ENCODE measurements at places on chromosomes 11 and 22.
A peak's percentile ranks its signal among the peaks of the same experiment; 100 is the strongest.

DNA sequence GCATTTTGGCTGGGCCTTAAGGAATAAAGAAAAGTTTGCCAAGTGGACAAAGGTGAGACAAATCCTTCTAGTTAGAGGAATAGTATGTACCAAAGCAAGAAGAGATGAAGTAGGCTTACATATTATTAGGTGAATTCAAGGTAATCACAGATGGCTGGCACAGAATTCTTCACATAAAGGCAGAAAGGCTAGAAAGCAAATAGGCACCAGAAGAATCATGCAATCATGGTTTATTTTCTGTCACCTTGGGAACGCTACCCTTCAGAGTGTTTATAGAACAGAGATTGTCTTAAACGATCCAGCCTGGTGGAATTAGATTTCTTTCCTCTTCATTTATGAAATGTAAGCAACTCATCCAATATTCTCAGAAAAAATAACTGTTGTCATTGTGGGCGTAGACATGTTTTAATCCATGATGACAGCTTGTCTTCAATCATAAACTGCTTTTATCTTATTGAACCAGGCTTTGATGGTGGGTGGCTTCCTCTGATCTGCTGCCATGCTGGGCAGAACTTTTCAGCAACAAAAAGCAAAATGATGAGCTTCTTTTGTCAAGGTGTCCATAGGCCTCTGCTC lies 49.0 kb upstream of the CSNK2A3 start:
- no peak for DNase-seq

DNA sequence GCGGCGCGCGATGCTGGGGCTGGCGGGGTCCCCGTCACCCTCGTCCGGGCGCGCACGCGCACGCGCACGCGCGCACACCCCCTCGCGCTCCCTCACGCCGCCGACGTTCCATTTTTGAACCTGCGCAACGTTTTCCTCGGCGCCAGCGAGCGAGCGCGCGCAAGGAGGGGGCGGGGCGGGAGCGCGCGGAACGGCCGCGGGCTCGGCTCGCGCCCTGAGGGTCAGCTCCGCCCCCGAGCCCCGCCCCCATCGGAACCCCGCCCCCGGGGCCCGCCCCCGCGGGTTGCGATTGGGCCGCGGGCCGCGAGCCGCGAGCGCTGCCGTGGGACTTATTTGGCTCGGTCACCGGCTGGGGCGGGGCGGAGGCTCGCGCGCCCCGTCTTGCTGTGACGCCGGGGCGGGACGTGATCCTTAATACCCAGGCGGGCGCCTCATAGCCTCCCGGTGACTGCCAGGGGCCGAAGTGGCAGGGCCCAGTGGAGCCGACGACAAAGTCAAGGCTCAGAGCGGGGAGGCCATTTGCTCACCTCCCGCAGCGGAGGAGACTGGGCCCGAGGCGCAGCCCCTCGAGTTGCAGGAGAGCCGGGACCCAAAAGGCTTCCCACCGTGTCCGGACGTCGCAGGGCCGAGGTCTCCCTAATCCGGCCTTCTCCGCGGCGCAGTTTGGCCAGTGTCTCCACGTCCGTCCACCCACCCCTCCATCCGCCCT lies at the start of gene CBX7:
Gene CBX7, minus strand, starts transcription at position 170 of the 709 bp plus-strand sequence. CDS start 236 bp downstream, outside the sequence.
- DNase-seq = peak; percentile 89

DNA sequence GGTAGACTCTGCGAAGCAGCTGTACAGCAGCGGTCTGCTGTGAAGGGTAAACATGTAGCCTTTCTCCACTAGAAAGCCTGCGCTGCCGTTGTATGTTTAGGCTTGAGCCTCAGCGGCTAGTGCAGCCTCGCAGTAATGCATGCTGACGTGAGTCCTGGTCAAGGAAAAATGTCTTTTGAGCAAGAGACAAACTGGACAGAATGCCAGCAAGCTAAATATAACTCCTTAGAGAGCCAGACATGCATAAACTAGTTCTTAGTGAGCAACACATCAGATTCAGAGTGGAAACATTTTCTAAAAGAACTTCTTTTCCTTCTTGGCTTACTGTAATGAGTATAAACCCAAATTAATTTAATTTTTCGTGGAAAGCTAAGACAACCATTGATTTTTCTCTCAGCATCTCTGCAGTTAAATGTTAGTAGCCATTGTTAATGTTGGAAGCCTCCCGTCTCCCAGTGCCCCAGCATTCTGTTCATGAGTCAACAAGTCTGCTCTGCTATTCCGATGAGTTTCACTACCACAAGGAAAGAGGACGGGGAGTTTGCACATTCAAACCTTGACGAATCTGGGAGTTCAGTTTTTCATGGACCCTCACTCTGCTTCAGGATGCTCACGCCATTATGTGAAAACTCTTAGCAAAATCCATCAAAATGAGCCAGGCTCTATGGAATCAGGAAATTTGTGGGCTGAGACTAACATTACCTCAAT lies 51.4 kb downstream of the JAM3 start:
- no peak for DNase-seq

GRCh38 chr11:60347084-60347797 lies 20.2 kb downstream of the MS4A6E start:
- no peak for DNase-seq

DNA sequence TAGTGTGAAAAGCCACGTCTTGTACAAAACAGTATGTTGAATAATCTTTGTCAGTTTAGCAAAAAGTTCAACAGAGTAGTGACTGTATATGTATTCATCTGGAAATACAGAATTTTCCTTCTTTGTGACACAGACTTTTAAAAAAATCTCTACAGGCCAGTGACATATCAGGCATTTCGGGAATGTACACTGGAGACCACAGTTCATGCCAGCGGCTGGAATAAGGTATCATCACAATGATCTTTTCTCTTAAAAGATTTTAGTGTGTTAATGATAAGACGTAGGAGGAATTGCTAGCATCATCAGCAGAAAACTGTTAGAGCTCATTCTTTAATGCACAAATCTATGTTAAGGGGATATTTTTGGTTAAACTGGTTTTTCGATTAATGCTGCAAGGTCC lies 57.4 kb downstream of the BCL2L13 start:
- DNase-seq = no peak

- no peak for DNase-seq
These were observed 78.2 kb downstream of the TMPRSS5 start for GRCh38 chr11:113627946-113628345.

GRCh38 chr11:123323568-123323967 lies 106.5 kb upstream of the GRAMD1B start:
- no peak for DNase-seq

DNA sequence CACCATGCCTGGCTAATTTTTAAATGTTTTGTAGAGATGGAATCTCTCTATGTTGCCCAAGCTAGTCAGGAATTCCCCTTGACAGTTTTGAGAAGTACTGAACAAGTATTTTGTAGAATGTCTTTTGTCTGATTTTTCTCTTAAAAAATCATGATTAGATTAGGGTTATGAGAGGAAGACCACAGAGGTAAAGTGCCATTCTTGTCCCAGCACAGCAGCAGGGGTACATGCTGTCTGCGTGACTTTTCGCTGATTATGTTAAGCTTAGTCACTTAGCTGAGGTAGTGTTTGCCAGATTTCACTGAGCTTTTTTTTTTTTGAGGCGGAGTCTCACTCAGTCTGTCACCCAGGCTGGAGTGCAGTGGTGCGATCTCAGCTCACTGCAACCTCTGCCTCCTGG lies 13.6 kb upstream of the NUP160 start:
- DNase-seq = no peak

DNA sequence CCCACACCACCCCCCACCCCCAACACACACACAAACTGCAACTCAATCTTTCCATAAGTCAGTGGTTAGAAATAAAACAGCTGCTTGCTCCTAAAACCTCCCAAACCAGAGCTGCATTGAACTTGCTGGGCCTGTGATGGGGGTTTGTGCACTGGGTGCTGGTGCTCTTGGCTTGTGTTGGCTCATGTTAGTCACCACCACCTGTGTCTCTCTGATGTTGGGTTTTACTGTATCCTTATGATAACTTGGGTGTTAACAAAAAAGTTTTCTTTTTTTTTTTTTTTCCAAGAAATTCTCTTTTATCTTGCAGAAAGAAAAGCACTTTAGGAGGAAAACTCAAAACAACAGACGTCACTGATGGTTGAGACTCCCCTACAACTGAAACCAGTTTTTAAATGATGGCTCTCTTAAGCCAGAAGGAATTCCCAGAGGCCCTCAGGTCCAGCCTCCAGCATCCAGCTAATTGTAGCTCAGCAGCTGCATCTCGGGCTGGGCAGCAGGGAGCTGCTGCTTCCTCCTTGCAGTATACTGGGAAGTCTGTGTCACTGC lies 79.9 kb upstream of the DRD2 start:
- no peak for DNase-seq

- DNase-seq = no peak
These were observed 135.6 kb downstream of the RAB38 start for GRCh38 chr11:88039476-88040147.

DNA sequence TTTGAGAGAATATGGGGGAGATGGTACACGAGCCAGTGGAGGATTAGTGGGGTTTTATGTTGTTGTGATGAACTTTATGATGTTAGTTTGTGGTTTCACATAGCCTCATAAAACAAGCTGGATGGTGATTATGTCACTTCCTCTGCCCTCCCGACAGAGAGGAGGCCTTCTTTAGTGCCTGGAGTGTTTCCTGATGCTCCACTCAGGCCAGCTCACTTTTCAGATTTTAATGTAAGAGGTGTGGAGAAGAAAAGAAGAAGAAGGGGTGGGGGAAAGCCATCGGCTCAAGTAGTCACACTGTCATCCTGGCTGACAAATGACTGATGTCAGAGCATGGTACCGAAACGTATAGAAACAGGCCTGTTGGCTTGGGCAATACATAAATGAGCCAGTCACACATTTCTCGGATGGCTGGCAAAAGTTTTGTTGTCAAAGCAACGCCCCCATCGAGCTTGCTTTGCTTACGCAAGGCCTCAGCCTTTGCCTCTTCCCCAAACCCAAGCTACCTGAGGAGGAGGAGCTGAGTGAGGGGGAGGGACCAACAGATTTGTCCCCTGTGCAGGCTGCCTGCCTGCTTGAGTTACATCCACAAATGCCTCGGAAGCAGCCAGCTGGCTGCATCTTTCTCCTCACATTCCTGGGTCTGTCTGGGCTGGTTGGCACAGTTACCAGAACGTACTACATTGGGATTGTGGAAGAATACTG lies at the start of gene HEPHL1:
Gene HEPHL1, plus strand, starts transcription at position 578 of the 705 bp plus-strand sequence. Its CDS starts 15 bp downstream, at position 593.
- DNase-seq = no peak

DNA sequence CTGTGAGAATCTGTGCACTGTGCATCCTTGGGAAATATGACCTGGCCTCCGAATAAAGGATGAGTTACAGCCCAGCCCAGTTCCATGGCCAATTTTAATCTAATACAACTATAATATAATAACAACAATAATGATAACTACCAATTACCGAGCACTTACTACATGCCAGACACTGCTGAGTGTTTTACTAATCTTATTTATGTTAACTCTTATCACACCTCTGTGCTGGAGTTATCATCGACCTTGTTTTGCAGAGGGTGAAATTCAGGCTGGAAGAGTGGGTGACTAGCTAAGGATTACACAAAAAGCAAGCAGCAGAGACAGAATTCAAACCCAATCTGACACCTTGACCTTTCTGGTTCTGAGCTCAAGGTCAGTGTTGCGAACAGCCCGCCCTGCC lies 83.9 kb downstream of the GALNT18 start:
- no peak for DNase-seq

GRCh38 chr11:1873048-1873812 lies 18.5 kb downstream of the PRR33 start:
- DNase-seq = no peak

DNA sequence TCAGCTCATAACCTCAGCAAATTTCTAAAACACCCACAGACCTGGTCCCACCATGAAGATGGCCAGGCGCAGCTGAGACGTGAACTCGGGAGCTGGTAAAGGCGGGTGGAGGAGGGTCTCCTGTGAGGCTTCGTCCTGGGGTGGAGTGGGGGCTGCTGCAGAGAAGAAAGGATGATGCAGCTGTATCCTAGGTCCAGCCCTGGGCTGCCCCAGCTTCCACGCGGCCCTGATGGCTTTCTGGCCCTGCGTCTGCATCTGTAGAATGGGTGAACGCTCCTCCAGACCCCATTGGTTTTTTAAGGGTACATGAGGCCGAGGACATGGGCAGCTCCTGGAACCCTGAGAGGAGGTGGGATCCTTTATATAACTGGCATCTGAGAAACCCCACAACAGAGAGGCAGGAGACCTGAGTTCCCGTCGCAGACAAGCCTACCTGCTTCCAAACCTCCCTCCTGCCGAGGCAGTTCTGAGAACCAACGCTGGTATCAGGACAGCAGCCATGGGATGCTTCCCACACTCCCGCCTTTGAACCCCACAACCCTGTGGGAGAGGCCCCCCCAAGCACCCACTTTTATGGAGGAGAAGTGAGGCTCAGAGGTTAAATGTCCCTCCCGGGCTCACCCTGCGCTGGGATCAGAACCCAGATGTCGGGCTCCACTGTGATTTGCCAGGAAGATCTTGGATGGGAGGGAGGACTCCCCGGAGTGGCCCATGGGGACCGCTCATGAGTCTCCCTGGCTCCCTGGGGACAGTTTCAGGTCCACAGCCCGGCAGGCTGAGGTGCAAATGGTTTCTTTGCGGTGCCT lies 55.2 kb upstream of the FGF3 start:
- DNase-seq = no peak

DNA sequence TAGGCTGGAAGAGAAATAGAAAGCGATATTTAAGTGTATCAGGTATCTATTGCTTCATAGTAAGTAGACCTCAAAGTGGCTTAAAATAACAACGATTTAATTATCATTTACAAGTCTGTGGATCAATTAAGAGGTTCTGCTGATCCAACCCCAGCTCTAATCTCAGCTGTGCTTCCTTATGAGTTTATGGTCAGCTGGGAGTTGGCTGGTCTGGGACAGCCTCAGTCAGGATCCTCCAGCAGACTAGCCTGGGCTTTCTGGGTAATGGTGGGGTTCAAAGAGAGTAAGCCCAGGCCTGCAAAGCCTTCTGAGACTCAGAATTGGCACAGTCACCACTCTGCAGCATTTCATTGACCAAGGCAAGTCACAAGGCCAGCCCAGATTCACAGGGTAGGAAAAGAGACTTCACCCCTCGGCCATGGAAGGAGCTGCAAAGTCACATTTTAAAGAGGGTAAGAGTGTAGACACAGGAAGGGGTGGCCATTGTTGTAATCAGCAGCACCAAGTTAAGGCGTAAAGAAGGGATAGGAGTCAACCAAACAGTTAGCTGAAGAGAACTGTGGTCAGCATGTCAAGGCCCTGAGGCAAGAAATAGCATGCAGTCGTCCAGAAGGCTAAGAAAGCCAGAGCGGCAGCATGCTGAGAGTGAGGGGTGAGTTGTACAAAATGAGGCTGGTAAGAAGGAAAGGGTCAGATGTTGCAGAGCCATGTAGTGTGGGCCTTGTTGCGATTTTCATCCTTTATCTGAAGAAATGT lies 168.2 kb downstream of the ETS1 start:
- no peak for DNase-seq

GRCh38 chr11:116229236-116229970 lies 543.4 kb downstream of the BUD13 start:
- no peak for DNase-seq

- DNase-seq = no peak
These were observed 77.7 kb downstream of the LINC01488 start for GRCh38 chr11:69559181-69559580.

DNA sequence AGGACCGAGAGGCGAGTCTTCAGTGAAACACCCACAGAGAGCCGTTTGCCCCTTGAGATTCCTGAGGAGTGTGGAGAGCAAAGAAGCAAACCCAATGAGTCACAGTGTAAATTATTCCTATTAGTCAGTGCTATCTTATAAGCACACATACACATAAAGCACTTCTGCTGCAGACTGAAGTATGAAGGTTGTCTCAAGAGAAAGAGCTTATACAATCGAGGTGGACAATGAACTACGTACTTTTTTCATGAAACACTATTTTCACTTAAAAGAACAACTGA lies 37.3 kb downstream of the GALNT18 start:
- no peak for DNase-seq

- DNase-seq = no peak
These were observed 198.2 kb downstream of the IGLL1 start for GRCh38 chr22:23381661-23382427.

- no peak for DNase-seq
These were observed 30.1 kb upstream of the CSNK1E start for GRCh38 chr22:38347181-38347943.

GRCh38 chr22:31748490-31748889 lies 1.4 kb downstream of the PRR14L start:
- no peak for DNase-seq
